ENCODE measurements at places on chromosomes 12 and 14.

DNA sequence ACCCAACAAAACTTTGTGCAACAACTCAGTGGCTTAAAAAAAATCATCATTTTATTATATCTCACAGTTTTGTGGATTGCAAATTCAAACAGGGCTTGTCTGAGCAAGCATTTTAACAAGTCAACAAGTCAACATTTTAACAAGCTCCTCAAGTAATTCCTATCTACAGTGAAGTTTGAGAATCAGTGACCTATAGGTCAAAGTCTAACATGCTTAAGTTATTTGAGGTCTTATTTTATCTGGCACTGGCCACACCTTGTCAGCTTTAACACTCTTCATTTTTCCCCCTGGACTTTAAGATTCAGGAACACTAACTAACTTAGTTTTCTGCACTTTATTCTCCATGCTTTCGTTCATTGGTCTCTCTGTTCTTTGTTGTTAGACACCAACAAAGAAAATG lies 71.2 kb upstream of the PELI2 start:
- no peak for DNase-seq

- DNase-seq = no peak
Measured at GRCh38 chr12:64385019-64385418, 5.5 kb downstream of the C12orf56 start.

DNA sequence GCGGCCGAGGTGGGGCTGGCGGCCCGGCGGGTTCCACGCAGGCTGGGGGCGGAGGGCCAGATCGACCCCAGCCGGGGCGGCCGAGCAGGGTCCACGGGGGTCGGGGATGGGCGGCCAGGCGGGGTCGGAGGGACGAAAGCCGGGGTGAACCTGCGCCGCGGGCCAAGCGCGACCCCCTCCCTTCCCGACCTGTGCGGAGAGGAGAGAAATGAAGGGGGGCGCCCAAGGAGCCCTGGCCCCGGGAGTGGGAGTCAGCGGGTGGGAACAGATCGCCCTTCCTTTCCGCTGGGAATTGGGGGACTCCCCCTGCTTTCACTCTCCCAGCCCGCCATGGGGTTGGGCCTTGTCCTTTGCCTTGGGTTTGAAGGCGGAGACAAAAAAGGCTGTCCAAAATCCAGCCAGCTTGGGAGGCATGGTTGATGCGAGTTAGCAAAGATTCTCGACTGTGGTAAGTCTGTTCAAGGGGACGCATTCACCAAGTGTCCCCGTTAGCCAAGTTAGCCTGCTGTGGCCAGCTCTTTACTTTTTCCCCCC lies 559 bp upstream of the CKAP4 start:
- peak; percentile 53 for DNase-seq

GRCh38 chr14:99132821-99133635 lies 139.0 kb downstream of the BCL11B start:
- no peak for DNase-seq

- no peak for DNase-seq
Measured at GRCh38 chr12:24697769-24698168, 251.1 kb downstream of the BCAT1 start.

GRCh38 chr14:100329233-100330006 lies 6.3 kb downstream of the SLC25A47 start:
- no peak for DNase-seq

GRCh38 chr12:54759751-54760150 lies 94.6 kb upstream of the MUCL1 start:
- DNase-seq = no peak

GRCh38 chr14:61381553-61381952 lies 60.2 kb downstream of the PRKCH start:
- no peak for DNase-seq

DNA sequence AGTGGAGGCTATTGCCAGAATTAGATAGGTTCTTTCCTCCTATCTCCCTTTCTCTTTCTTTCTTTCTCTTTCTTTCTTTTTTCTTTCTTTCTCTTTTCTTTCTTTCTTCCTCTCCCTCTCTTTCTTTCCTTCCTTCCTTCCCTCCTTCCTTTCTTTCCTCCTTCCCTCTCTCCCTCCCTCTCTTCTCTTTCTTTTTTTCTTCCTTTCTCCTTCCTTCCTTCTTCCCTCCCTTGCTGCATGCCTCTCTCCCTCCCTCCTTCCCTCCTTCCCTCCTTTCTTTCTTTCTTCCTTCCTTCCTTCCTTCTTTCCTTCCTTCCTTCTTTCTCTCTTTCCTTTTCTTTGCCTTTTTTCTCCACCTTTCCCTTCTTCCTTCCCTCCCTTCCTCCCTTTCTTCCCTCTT lies 16.4 kb upstream of the MDGA2 start:
- no peak for DNase-seq

- DNase-seq = no peak
Measured at GRCh38 chr12:128853600-128854197, 421 bp downstream of the GLT1D1 start.

- no peak for DNase-seq
Measured at GRCh38 chr14:54186821-54187763, 209.7 kb upstream of the CDKN3 start.

DNA sequence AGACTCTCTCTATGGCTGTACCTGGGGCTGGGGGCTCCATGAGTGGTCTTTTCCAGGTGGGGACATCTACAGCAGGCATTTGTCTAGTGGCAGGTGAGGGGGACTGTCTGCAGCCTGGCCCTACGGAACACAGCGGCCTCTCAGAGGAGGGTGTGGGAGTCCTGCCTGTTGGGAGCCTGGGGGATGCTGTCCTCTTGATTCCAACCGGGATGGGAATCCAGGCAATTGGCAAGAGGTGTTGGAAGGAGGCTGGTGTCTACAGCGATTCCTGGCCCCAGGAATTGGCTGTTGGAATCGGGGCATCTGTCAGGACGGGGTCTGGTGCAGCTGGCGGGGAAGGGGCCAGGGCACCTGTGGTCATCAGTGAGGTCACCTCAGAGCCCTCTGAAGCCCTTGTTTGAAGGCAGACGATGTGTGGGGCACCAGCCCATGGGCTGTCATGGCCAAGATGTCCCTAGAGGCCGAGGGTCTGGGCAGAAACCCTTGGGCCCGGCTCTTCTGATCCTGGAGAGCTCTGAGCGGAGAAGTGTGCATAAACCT lies 386.3 kb downstream of the TMEM121 start:
- no peak for DNase-seq

DNA sequence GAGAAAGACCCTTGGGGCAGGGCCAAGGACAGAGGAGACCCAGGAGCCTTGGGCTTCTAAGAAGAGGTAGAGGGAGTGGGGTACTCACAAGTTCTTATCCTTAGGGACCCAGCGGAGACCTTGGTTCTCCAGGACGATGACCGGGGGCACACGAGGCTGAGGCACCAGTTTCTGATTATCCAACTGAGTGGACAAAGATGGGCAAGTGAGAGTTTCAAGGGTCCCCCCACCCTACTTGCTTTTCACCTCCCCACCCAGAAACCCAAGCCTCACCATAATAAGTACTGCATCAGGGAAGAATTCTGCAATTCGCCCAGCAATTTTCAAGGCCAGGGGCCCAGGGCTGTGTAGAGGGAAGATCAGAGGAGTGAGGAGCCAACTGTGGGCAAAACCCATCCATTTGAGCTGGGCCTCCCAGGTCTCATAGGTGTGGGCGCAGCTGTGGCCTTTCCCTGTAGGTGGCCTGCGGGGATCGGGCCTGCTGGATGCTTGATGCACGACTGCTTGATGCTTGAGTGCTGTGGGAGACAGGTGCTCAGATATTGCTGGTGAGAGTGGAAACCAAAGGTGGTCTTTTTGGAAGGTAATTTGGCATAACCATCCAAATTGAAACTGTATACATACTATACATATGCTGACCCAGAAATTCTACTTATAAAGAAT lies 2.0 kb downstream of the EMC9 start:
- DNase-seq = no peak

DNA sequence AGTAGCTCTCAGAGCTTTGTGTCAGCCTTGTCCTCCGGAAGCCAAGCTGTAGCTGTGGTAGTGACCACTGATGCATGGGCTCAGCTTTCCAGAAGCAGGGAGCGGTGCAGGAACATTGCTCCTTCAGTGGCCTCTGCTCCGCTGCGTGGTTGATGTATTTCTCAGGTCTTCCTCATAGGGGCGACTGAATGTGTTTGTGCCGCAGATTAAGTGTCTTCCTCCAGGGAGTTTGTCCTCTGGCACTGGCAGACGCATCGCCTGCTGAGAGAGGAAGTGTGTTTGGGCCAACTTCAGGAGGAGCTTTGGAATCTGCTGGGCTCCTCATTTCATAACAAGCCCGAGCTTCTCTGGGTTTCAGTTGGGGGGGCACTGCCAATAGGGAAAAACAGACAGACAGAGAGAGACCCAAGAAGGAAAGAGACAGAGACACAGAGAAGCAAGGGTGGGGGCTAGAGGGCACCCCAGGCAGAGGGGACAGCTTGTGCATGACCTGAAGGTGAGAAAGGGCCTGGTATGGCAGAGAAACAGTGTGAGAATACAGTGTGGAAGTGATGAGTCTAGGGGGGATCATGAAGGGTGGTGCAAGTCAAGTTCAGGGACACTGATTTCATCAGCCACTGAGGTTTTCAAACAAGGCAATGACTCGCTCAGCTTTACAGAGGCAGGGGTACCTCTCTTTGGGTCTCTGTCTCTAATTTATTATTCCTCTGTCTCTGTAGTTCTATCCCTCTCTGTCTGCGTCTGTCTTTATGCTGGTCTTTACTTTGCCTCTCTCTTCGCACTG lies 69.4 kb upstream of the PRIMA1 start:
- DNase-seq = no peak
